Esophagus muscularis mucosa (tissue), 4 donors: ENCODE measurements at places on chromosomes 12 and 14. TPM values are rescaled to one million over a fixed set of nuclear protein-coding genes. Genes with fewer than 3 reads are reported as not detected.

SDR9C7 gene
- total RNA-seq = not detected

PTGER2 gene
- 6.3 TPM for total RNA-seq

ABHD12B gene
- total RNA-seq = not detected

CLEC2B gene
- total RNA-seq = 3.3 TPM

AQP6 gene
- 0.11 TPM for total RNA-seq

ALX1 gene
- 0.34 TPM for total RNA-seq

DNA sequence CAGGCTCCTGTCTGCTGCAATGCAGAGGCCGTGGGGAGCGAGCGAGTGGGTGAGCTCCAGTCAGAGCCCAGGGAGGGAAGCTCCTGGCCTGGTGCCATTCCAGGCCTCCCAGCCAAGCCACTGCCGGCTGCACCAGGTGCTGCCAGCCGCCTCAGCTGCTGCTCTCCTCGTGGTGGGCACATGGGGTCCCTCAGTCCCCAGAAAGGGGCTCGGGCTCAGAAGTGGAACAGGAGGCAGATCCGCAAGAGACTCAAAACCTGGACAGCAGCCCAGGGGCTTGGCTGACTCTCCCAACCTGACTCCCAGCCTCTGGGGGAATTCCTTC, 2.4 kb downstream of the ABCB9 start:
- DNase-seq = no peak
- no peak overlapping the region for H3K27ac ChIP-seq
- H3K4me3 ChIP-seq = no peak overlapping the region
- H3K36me3 ChIP-seq = peaks cover 10% of the 10 kb centered on the region

GRCh38 chr14:104200106-104200505, 61.7 kb downstream of the KIF26A start:
- no peak overlapping the region for H3K4me3 ChIP-seq
- H3K36me3 ChIP-seq = no peaks in the 10 kb centered on the region
- no peak overlapping the region for H3K27ac ChIP-seq

- peak overlapping the region; percentile 66 for H3K4me3 ChIP-seq
- DNase-seq = no peak
- no peaks in the 10 kb centered on the region for H3K27me3 ChIP-seq
These were observed 597 bp downstream of the MLF2 start for GRCh38 chr12:6752167-6752920.

DNA sequence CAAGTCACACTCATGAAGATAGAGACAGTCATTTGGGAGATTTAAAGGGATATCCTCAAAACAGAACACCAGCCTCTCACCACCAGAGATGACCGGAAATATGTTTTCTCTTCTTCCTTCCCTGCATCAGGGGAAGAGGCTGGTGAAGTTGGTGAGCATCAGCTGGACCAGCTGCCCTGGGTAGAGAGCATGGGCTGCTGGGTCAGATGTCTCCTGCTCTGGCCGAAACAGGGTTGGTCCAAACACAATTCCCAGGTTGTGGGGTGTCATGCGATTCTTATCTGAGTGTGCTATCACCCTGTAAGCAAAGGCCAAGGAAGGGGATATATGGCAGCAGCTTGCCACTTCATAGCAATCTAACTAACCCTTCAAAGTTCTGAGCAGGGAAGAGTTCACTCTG, 7.3 kb downstream of the ARHGAP9 start:
- no peaks in the 10 kb centered on the region for H3K36me3 ChIP-seq
- no peak overlapping the region for H3K4me3 ChIP-seq
- peaks cover 20% of the 10 kb centered on the region for H3K4me1 ChIP-seq
- DNase-seq = no peak
- H3K27ac ChIP-seq = no peak overlapping the region
- H3K27me3 ChIP-seq = peaks cover 94% of the 10 kb centered on the region

- H3K27ac ChIP-seq = peak overlapping the region; percentile 42
- DNase-seq = no peak
- H3K4me1 ChIP-seq = peaks cover 29% of the 10 kb centered on the region
- H3K36me3 ChIP-seq = no peaks in the 10 kb centered on the region
- no peak overlapping the region for H3K4me3 ChIP-seq
These were observed 120.0 kb upstream of the MDM1 start for GRCh38 chr12:68452078-68452715.

DNA sequence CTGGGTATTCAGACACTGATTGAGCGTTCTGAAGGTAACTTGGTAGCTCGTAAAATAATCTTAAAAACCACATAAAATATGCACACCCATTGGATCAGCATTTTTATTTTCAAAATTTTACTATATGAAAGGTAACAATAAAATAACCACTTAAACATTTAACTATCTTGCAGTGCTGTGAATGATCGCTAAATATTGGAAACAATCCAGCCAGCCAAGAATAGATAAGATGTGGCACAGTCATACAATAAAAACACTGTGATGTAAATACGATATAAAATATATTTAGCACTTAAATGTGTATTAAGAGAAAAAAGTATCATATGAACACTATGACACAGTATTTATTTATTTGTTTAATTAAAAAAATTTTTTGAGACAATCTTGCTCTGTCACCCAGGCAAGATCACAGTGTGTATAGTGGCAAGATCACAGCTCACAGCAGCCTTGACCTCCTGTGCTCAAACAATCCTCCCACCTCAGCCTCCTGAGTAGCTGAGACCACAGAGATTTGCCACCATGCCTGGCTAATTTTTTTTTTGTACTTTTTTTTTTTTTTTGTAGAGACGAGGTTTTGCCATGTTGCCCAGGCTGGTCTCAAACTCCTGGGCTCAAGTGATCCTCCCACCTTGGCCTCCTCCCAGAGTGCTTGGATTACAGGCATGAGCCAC, 39.4 kb downstream of the SDR9C7 start:
- no peak overlapping the region for H3K27ac ChIP-seq
- peak; percentile 0 for DNase-seq
- no peaks in the 10 kb centered on the region for H3K27me3 ChIP-seq
- no peaks in the 10 kb centered on the region for H3K4me1 ChIP-seq
- H3K36me3 ChIP-seq = no peaks in the 10 kb centered on the region
